ENCODE measurements at places on chromosomes 1 and 21.

DNA sequence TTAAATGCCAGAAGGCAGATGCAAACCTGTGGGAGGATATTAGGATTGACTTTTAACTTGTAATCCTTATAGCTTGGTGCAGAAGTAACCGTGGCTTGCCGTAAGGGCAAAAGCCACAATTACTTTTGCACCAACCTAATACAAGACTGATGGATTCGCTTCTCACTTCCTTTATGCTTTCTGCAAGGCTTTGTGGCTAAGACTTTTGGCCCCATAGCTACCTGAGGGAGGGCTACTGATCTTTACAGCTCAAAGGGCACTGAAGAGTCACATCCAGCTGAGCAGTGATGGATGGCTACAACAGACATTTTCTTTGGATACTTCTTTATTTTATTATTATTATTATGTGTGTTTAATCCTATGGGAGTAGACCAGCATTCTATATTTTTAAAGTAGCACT is 140.4 kb downstream of the ST6GALNAC5 start:
- DNase-seq, result no peak

DNA sequence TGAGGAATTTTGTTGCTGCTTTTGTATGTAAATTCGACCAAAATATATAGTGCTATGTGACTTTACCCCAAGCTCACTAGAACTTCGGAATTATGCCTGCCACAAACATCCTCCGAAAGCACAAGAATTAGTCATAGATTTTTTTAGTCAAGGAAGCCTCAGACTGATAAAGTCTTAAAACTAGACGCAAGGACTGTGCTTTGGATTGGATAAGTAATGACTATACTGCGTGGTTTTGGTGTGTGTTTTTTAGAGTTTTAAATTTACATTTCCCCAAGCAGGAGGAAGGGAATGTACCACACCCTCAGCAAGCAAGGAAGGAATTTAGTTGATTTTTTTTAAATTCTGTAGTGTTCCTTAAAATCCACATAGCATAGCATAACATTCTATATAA is 10.3 kb downstream of the WLS start:
- no peak for DNase-seq

DNA sequence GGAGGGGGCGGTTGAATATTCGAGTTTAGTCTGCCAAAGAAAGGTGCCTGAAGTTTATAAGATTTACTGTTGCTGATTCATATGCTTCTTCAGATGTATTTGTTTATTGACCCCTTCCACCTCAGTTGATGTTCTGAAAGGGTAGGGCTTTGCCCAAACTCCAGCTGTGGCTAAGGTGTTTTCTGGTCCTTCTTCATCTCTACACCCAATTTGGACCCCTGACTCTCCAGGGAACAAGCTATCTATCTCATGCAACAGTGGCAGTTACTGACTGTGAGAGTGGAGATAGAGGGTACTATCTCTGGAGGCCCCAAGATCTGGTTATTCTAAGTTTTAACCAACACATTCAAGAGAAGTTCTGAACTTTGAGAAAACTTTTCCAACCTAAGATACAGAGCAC is 12.6 kb upstream of the ALG14 start:
- no peak for DNase-seq

DNA sequence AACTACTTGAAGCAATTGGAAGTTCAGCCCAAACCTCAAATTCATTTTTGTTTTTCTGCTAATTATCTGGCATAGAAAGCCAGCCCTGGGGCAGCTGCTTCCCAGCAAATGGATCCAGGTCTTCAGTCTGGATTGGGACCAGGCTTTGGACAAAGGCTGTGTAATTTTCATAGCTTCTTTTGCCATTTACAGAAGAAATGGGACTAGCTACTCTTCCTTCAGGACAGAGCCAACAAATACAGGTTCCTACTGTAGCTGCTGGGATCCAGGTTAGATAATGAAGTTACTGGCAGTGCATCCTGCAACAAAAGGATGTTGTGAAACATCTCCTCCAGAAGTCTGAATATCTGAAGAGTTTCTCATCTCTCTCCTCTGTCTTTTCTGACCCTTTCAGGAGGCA is 171.5 kb upstream of the CAMK1G start:
- no peak for DNase-seq

DNA sequence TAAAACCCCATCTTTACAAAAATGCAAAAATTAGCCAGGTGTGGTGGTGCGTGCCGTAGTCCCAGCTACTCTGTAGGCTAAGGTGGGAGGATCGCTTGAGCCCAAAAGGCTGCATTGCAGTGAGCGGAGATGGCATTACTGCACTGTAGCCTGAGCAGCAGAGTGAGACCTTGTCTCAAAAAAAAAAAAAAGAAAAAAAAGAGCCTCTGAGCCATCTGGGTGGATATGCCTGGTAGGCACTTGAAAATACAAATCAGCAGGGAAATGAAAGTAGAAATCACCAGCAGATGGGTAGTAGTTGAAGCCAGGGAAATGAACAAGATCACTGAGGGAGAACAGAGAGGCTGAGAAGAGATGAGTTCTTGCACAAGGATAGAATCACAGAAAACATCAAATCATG is 131.0 kb upstream of the HMCN1 start:
- no peak for DNase-seq

All from NCI-H146 (cell line).